Left ventricle myocardium superior (tissue), 1 donor: ENCODE measurements at places on chromosomes 4 and X. TPM values are rescaled to one million over a fixed set of nuclear protein-coding genes. Genes with fewer than 3 reads are reported as not detected.

DNA sequence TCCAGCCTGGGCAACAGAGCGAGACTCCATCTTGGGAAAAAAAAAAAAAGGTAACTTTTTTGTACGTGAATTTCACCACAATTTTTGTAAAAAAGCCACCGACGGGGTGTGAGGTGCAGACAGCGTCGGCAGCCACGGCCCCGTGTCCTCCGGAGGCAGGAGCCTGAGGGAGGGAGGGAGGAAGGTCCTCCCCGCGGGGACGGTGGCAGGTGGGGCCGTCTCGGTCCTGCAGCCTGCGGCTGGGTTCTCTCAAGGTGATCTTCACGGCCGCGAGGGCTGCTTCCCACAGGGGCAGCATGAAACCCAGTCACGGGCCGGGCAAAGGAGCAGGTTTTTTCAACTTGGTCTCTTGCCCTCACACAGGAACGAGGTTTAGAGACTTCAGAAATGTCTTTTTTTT is 14.0 kb downstream of the PLCXD1 start:
- DNase-seq, result peak; percentile 21

DNA sequence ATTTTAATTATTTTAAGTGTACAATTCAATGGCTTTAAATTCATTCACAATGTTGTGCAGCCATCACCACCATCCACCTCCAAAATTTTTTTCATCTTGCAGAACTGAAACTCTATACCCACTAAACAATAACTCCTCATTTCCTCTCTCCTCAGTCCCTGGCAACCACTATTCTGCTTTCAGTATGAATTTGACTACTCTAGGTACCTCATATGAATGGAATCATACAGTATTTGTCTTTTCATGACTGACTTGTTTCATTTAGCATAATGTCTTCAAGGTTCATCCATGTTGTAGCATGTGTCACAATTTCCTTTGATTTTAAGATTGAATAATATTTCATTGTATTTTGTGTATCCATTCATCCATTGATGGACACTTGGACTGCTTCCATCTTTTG is 46.9 kb downstream of the KIF4A start:
- DNase-seq, result no peak

INPP4B gene
- total RNA-seq, result 15.5 TPM

TLL1 gene
- 0.74 TPM for total RNA-seq
